ENCODE measurements at places on chromosomes 7 and 10. TPM values are rescaled to one million over a fixed set of nuclear protein-coding genes. Genes with fewer than 3 reads are reported as not detected.

PLXDC2 gene
- 5.5 TPM for total RNA-seq

ACSL5 gene
- not detected for total RNA-seq

DDX56 gene
- total RNA-seq, result 63.7 TPM

ZNF804B gene
- total RNA-seq, result not detected

FEZF1 gene
- total RNA-seq, result under 0.01 TPM

HSPA12A gene
- total RNA-seq, result 9.1 TPM

FKBP14 gene
- 31.5 TPM for total RNA-seq

All from nasal cavity respiratory epithelium epithelial cell of viscerocranial mucosa (primary cell).